HFFc6 (cell line): ENCODE measurements at places on chromosomes 3 and 15.

- peak; percentile 78 for DNase-seq
Observed at GRCh38 chr3:184345317-184346144, 8.1 kb downstream of the FAM131A start.

- no peak for DNase-seq
Observed at GRCh38 chr3:48612309-48612708, 2.9 kb upstream of the UQCRC1 start.

- DNase-seq = no peak
Observed at GRCh38 chr15:27619204-27619603, 479.9 kb downstream of the OCA2 start.

DNA sequence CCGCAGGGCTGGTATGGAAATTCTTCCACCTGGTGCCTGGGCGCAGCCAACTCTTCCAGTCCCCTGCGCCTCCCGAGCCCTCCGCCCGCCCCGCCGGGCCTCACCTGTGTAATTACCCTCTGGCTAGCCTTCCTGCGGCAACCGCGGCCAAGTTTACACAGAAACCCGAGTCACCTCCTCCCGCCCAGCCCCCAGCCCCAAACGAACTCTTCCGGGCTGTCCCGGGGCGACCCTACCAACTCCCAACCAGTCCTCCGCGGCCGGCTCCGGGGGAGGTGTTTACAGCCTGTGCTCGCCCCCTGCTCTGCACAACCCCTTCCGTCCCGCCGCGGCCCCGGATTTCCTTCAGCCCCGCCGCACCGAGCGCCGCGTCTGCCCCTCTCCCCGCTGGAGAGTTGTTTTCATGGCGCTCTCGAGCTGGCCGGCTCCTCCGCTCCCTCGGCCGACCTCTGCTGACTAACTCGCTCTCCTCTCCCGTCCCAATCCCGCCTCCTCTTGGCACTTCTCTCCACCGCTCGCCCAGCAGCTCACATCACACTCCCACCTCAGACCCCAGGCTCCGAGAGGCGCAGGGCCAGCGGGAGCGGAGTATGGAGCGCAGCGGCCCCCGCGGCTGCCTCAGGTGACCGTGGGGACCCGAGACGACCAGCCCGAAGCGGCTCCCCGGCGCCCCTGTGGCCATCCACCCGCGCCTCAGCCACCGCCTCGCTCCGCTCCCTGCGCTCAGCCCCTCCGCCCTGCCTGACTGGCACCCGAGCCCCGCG, 538 bp downstream of the ATOSA start:
- peak; percentile 60 for DNase-seq

DNA sequence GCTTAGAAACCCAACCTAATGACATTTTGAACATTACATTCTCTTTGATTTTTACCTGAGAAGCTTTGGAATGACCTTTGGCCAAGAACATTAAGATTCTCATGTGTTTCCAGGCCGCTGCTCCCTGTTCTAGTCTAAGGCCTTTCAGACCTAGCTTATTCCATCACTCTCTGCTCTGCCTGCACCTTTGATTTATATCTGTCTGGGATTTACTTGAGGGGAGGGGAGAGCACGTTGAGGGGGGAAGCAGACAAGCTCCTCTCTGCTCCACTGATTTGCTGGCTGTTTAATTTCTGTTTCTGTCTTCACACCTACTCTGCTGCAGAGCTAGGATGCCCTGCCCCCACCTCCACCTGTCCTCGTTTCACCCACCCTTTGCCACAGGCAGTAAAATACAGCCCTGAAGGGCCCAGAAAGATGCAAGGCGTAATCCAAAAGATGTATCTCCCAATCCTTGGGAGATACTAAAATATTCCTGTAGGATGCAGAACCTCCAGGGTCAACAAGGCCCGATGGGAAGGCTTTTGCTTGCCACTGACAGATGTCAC, 429.8 kb downstream of the EPHB1 start:
- no peak for DNase-seq

GRCh38 chr3:110101361-110101760, 764.0 kb upstream of the DPPA4 start:
- no peak for DNase-seq

- no peak for DNase-seq
Observed at GRCh38 chr15:80752204-80752603, 27.0 kb upstream of the CEMIP start.

DNA sequence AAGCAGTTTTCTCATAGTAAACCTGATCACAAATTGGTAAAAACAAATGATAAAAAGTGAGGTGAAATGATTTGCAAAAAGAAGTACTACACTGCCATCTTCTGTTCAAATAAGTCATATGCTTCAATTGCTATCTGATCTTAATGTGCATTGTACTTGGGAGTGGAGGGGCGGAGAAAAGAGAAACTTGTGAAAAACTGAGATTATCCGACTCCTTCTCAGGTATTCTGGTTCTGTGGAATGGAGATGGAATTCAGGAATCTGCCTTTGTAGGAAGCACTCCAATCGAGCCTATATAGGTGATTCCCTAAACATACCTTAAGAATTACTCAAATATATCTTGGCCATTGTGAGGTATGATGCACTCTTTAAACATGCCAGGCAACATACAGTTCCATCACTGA, 180.6 kb downstream of the CHL1 start:
- DNase-seq = peak; percentile 37

DNA sequence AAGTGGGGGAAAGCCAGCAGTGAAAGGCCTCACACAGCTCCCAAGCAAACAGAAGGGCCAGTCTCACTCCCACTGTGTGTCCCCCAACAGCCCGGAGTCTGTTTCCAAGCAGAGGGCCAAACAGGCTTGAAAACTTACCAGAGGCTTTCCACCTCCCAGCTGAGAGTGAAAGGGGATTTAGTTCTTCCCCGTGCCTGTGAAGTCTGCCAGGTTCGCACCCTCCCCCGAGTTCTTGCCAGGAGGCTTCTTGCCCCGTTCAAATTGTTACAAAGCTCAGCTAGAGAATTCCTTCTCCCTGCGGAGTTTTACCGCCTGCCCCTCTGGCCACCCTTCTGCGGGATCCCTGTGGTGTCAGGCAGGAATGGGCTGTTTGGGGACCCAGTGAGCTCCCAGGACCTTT, 68.0 kb upstream of the WNT7A start:
- DNase-seq = no peak

DNA sequence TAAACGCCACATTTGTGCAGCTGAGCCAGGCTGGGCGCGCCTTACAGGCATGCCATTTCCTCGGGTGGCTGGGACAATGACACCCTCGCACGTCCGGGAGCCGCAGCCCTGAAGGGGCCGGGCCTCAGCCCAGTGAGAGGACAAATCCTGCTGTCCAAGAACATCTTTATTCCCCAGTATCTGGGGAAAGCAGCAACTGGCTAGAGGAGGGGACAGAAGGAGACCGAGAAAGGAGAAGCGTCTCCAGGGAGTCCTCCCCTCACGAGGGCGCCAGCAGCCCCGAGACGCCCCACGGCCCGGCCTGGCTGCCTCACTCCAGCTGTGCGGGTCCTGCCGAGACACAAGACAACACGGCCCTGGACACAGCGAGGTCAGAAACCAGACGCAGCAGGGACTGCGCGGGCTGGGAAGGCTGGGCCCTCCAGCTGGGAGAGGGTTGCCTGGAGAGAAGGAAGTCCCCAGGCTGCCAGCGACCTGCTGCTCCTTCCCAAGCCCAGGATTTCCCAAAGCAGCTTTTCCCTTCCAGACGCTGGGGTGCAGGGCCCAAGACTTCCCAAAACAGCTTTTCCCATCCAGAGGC, 130.2 kb downstream of the CHSY1 start:
- peak; percentile 20 for DNase-seq

- peak; percentile 96 for DNase-seq
Observed at GRCh38 chr15:63188926-63189871, at the start of gene RAB8B. Gene RAB8B, plus strand, starts transcription at chr15:63189606. Its CDS starts 19 bp downstream, at chr15:63189625.

DNA sequence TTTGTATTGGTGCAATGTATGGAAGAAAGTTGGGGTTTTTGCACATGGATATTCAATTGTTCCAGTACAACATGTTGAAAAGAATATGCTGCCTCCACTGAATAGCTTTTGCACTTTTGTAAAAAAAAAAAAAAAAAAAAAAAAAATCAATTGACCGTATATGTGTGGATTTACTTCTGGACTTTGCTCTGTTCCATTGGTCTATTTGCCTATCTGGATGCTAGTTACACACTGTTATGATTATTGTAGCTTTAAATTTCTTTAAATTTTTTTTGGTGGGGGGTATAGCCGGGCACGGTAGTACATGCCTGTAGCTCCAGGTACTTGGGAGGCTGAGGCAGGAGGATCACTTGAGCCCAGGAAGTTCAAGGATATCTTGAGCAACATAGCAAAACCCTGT, 52.5 kb downstream of the RPL39L start:
- no peak for DNase-seq

- DNase-seq = no peak
Observed at GRCh38 chr3:48356419-48356818, 15.6 kb upstream of the FBXW12 start.

DNA sequence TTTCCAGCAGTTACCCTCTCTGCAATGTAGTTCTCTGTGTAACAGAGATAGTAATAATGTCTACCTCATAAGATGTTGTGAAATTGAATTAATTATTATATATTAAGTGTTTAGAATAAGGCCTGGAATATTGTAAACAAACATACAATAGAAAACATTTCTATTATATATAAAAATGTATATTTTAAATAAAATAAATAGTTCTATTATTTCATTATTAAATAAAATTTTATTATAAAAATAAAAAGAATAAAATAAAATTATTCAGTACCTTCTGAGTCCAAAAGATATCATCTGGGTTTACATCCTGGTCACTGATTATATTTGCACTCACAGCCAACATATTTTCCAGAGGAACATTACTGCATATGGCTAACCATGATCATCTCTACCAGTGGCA, 135.4 kb downstream of the LRRC3B start:
- no peak for DNase-seq

DNA sequence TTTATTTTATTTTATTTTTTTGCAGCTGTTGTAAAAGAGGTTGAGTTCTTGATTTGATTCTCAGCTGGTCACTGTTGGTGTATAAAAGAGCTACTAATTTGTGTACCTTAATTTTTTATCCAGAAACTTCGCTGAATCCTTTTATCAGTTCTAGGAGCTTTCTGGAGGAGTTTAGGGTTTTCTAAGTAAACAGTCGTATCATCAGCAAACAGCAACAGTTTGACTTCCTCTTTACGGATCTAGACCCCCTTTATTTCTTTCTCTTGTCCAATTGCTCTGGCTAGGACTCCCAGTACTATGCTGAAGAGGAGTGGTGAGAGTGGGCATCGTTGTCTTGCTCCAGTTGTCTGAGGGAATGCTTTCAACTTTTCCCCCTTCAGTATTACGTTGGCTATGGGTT, 165.8 kb upstream of the KCNMB2 start:
- DNase-seq = no peak

GRCh38 chr3:108103886-108104797, 13.3 kb upstream of the CD47 start:
- no peak for DNase-seq

GRCh38 chr15:36294359-36294758, 285.1 kb upstream of the CDIN1 start:
- no peak for DNase-seq

- DNase-seq = no peak
Observed at GRCh38 chr3:45664578-45664977, 24.6 kb upstream of the SACM1L start.

GRCh38 chr3:194865615-194866014, 179.9 kb downstream of the FAM43A start:
- no peak for DNase-seq

- no peak for DNase-seq
Observed at GRCh38 chr3:195876297-195877064, 31.9 kb downstream of the TNK2 start.

GRCh38 chr3:187017511-187018230, 87.3 kb downstream of the ST6GAL1 start:
- no peak for DNase-seq

DNA sequence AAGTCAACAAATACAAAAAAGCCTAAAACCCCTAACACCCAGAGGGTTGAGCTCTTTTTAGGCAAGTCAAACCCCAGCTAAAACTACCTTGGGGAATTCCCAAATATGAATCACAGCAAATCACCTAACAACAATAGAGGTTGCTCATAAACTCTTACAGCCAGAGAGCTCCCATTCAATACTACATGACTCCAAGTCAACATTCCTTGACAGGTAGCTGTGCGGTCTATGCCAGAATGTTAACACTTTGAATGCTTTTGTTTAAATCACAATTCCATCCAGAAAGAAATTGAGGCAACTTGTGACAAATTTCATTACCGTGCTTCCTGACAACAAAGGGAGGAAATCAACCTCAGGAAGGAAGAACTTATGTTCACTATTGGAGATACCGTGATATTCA, 7.5 kb upstream of the UACA start:
- no peak for DNase-seq

DNA sequence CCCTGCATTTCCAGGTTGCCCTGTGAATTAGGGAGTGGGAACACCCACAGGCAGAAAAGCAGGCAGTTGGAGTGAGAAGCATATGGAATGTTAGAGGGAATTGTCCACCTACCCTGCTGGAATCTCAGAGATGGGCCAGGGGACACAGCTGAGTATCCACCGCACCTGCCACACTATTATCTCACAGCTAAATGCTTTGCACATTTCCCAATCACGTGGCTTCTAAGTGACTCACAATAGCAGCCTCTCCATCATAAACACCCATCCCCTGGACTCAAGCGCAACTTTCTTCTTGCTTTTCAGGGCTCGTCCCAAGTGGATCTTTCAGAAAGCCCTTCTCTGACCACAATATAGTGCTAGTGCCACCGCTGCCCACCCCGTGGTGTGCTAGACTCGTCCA, 389.0 kb upstream of the LMCD1 start:
- no peak for DNase-seq

GRCh38 chr15:25437777-25438600, 835 bp downstream of the UBE3A start:
- peak; percentile 13 for DNase-seq

DNA sequence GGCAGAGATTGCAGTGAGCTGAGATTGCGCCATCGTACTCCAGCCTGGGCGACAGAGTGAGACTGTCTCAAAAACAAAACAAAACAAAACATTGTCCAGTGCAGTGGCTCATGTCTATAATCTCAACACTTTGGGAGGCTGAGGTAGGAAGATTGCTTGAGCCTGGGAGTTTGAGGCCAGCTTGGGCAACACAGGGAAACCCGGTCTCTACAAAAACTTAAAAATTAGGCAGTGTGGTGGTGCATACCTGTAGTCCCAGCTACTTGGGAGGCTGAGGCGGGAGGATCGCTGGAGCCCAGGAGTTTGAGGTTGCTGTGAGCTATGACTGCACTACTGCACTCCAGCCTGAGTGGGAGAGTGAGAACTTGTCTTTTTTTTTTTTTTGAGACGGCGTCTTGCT, 27.2 kb upstream of the MOBP start:
- no peak for DNase-seq

DNA sequence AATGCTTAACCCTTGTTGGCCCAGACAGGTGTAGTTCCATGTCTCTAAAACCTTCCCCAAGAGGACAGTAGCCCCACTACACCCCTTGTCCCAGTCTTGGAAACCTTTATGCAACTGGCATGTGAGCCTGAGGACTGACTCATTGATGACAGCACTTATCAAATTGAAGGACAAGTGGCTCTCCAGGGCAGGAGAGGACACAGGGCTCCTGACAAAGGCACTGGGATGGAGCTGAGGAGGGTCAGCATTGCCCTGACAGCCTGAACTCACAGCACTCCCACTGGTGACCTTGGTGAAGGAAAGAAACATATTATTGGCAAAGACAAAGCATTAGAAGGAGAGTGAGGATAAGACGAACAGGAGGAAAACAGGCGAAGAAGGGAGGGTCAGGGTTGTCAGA, 139.9 kb downstream of the EPHB1 start:
- DNase-seq = no peak
